ENCODE measurements at places on chromosomes 12 and 14. TPM values are rescaled to one million over a fixed set of nuclear protein-coding genes. Genes with fewer than 3 reads are reported as not detected.
A peak's percentile ranks its signal among the peaks of the same experiment; 100 is the strongest.

- no peak overlapping the region for H3K4me3 ChIP-seq
- H3K27me3 ChIP-seq, result no peaks in the 10 kb centered on the region
- no peak for DNase-seq
Measured at GRCh38 chr12:15956413-15957185, 45.5 kb downstream of the DERA start.

DNA sequence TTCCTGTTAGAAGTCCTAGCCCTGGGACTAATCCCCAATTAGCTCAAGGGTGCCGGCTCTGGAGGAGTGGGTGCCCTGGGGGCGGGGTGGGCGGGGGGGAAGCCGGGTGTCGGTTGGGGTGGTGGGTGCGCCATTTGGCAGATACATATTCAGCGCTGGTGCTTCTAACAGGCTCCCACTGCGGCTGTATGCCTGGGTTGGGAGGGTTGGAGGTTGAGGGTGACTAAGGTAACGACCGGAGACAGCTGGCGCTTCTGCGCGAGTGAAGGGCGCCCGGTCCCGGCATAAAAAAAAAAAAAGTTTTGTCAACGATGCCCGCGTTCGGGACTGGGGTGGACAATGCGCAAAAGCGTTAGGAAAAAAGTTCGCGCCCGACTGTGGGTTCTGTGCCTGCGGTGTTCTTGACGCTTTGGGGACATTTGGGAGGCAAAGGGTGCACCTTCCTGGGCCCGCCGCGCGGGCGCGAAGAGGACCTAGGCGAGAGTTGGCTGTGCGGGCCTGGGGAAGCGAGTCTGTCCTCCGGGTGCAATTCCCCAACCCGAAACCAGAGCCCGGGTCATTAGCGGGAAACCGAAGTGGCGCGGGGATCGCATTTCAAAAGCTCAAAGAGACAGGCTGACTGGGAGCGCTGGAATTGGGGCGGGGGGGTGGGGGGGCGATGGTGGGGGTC is 19.2 kb downstream of the TBX3 start:
- H3K4me3 ChIP-seq, result no peak overlapping the region
- no peaks in the 10 kb centered on the region for H3K27me3 ChIP-seq
- H3K4me1 ChIP-seq, result no peaks in the 10 kb centered on the region
- no peaks in the 10 kb centered on the region for H3K36me3 ChIP-seq
- no peak overlapping the region for H3K27ac ChIP-seq

DNA sequence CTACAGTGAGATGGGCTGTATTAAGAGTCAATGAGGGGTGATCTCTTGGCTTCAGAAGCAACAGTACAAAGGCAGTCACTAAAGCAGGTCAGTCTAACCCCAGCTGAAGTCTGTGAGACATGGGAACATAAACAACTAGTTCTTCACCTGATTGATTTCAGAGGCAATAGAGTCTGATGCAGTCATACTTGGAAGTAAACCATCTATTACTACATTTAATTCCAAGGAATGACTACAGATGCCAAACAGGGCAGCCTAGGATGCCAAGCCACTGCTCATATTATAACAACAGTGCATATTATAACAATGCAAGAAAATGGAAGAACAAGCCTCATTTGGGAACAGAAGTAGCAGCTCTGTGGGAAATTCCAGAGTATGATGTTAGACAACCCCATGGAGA is 35.8 kb downstream of the GRIN2B start:
- H3K36me3 ChIP-seq, result no peaks in the 10 kb centered on the region
- H3K4me1 ChIP-seq, result no peaks in the 10 kb centered on the region
- no peak overlapping the region for H3K4me3 ChIP-seq

DNA sequence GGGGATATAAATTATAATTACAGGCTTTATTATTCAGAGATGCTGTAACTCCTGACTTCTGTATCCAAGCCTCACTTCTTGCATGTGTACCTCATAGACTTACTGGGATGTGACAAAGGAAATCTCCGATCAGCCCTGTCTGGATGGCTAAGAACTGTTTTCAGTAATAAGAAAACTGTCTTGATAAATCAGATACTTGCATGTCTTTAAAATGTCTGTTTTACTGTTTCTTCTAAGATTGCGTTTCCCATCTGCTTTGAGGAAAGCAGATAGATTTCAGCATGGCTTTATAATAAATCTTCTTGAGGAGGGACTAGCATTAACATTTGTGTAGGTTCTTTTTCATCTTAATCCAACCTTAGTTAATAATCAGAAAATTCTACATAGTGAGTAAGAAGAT is 395.9 kb downstream of the EGLN3 start:
- no peak overlapping the region for H3K27ac ChIP-seq
- no peaks in the 10 kb centered on the region for H3K27me3 ChIP-seq
- H3K4me3 ChIP-seq, result no peak overlapping the region
- H3K4me1 ChIP-seq, result no peaks in the 10 kb centered on the region
- no peaks in the 10 kb centered on the region for H3K36me3 ChIP-seq

DNA sequence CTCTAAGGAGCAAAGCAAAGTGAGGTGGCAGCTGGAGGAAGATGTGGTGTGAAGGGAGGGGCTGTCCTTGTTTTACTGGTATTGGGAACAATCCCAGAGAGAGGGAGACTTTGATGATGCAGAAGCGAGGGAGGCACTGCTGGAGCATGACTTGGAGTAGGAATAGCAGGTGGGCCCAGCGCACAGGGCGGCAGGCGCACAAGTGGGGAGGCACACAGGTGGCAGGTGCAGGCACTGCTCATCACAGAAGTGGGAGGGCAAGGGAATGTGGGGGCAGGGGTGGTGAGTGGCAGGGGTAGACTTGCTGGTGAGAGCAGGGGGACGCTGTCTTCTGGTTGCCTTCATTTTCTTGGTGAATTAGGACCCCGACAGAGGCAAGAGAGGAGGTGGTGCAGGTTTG is 11.5 kb upstream of the IFI27 start:
- no peaks in the 10 kb centered on the region for H3K36me3 ChIP-seq
- H3K4me1 ChIP-seq, result no peaks in the 10 kb centered on the region
- no peaks in the 10 kb centered on the region for H3K27me3 ChIP-seq
- H3K4me3 ChIP-seq, result no peak overlapping the region
- no peak overlapping the region for H3K27ac ChIP-seq

GRCh38 chr12:1917172-1918070 is 1.0 kb downstream of the CACNA2D4 start:
- no peak overlapping the region for H3K27ac ChIP-seq
- H3K4me3 ChIP-seq, result no peak overlapping the region
- peaks cover 11% of the 10 kb centered on the region for H3K4me1 ChIP-seq
- no peak for DNase-seq

DNA sequence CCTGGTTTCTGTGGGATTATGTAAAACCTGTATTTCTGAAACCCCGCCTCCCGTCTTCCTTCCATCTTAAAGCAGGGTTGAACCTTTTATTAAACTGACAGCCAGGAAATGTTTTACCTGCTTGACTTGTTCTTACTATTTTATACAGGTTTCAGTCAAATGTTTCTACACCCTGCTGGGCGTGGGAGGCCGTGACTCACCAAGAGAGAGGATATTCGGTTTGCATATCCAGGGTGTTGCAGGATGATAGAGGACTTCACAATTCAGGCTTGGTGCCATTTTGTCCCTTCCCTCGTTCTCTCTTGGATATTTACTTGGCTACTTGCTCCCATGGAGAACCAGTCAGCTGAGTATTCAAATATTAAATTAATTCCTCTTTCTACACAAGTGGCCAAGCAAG is 69.7 kb downstream of the ARF6 start:
- H3K4me1 ChIP-seq, result no peaks in the 10 kb centered on the region
- DNase-seq, result no peak
- H3K4me3 ChIP-seq, result no peak overlapping the region
- no peaks in the 10 kb centered on the region for H3K27me3 ChIP-seq

DNA sequence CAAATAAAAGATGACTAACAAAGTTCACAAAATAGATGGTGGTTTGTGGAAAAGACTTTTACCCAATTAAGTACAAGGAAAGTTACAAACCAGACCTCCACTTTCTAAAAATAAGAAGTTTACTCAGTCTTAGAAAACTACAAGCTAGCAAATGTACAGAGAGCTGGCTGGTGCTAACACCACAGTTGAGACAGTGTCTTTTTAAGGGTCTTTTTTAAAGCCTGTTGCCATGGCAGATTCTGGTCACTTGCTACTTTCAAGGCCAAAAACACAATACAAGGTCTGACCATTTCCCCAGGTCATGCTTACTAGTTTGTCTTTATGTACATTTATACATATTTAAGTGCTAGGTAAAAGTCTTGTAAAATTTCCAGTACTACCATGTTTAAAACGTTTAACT is 2.4 kb downstream of the BTG1 start:
- peak overlapping the region; percentile 91 for H3K27ac ChIP-seq
- peak overlapping the region; percentile 98 for H3K4me3 ChIP-seq
- no peak for DNase-seq
- no peaks in the 10 kb centered on the region for H3K4me1 ChIP-seq
- H3K27me3 ChIP-seq, result no peaks in the 10 kb centered on the region

DNA sequence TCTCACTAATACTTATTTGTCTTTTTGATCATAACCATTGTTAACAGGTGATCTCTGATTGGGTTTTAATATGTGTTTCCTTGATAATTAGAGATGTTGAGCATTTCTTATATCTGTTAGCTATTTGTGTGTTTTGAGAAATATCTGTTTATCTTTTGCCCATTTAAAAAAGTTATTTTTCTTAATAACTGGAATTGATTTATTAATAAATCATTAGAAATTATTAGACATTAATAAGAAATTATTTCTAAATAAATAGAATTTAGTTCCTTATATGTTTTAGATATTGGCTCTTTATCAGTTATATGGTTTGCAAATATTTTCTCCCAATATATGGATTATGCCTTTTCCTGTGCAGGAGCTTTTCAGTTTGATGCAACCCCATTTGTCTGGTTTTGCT is 18.7 kb downstream of the TMX1 start:
- no peak overlapping the region for H3K4me3 ChIP-seq
- H3K27ac ChIP-seq, result no peak overlapping the region
- no peaks in the 10 kb centered on the region for H3K27me3 ChIP-seq
- DNase-seq, result no peak
- H3K36me3 ChIP-seq, result no peaks in the 10 kb centered on the region

DNA sequence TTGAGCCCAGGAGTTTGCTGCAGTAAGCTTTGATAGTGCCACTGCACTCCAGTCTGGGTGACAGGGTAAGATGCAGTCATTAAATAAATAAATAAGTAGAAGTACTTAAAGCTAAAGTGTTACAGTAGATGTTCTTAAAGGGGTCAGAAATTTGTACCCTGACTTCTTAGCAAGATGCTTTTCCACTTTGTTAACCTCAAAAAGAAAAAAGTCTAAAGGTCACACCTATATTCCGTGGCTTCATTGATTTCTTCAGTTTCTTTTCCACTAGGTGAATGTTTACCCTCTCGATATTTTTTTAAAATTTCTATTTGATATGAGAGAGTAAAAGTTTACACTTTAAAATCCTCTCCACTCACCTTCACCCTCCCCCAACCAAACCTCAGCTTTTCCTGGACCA is 64.3 kb upstream of the PLEKHA5 start:
- H3K4me3 ChIP-seq, result no peak overlapping the region
- no peaks in the 10 kb centered on the region for H3K36me3 ChIP-seq
- H3K27me3 ChIP-seq, result no peaks in the 10 kb centered on the region
- H3K4me1 ChIP-seq, result no peaks in the 10 kb centered on the region
- no peak overlapping the region for H3K27ac ChIP-seq

- H3K4me3 ChIP-seq, result no peak overlapping the region
- DNase-seq, result no peak
- H3K36me3 ChIP-seq, result no peaks in the 10 kb centered on the region
- no peaks in the 10 kb centered on the region for H3K4me1 ChIP-seq
Measured at GRCh38 chr12:117031843-117032592, 67.2 kb downstream of the TESC start.

GRCh38 chr12:103986829-103987228 is 21.2 kb downstream of the TDG start:
- H3K4me1 ChIP-seq, result no peaks in the 10 kb centered on the region
- H3K36me3 ChIP-seq, result peaks cover 26% of the 10 kb centered on the region
- H3K27ac ChIP-seq, result no peak overlapping the region
- no peaks in the 10 kb centered on the region for H3K27me3 ChIP-seq
- no peak for DNase-seq

SLC24A4 gene
- not detected for total RNA-seq

TRHDE gene
- not detected for total RNA-seq

Measured in naive thymus-derived CD4-positive, alpha-beta T cell (primary cell).